AG09309 (cell line): ENCODE measurements at places on chromosomes 1 and 21.
A peak's percentile ranks its signal among the peaks of the same experiment; 100 is the strongest.

DNA sequence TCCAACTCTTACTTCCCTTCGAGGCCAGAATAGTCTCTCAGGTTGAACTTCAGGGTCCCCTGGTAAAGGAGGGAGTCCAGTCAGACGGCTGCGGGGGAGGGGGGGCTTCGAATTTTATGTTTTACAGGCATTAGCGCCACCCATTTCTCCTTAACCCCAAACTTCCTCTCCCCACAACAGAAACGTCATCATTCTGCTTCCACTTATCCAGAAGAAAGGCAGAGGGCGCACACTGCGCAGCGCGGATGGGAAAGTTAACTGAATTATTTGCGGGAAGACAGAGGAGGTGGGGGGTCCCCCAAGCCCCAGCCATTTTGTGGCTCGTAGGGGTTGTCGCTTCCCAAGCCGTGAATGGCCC lies 529 bp upstream of the PRMT2 start:
- DNase-seq = peak; percentile 73

DNA sequence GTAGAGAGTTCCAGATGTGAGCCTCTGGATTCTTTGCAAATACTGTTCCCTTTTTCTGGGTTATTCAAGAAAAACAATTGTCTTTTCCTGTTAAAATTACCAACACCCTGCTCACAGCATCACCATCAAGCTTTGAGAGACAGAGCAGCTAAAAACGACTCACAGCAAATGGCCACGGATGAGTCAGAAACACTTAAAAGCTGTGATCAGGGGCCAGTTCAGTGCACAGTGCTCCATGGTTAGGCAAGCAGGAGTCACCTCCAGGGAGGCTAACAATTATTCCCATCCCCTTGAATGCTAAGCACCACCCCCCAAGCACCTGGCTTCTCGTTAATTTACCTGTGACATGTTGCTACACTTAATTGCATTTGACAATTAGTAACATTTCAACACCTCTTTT lies 128.4 kb upstream of the CAMK1G start:
- no peak for DNase-seq

GRCh38 chr1:184499616-184500015 lies 112.8 kb downstream of the C1orf21 start:
- peak; percentile 23 for DNase-seq

DNA sequence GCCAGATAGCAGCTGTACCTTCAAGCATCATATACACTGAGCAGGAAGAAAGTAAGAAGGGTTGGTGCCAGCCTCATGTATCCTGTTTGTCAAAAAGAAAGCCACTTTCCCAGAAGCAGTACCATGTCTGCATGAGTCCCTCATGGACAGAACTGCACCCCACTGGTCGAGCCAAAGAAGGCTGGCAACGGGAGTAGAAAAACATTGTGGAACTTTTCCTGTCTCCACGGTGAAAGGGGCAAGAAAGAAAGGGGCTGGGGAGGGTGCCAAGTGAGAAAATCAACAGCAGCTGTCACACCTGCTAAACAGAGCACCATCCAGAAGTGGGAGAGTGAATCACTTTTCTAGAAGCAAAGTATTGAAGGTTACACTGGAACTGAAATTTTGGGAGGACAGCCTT lies 621.7 kb downstream of the LMO4 start:
- no peak for DNase-seq

GRCh38 chr1:156217871-156218270 lies 5.1 kb downstream of the PMF1 start:
- DNase-seq = no peak

DNA sequence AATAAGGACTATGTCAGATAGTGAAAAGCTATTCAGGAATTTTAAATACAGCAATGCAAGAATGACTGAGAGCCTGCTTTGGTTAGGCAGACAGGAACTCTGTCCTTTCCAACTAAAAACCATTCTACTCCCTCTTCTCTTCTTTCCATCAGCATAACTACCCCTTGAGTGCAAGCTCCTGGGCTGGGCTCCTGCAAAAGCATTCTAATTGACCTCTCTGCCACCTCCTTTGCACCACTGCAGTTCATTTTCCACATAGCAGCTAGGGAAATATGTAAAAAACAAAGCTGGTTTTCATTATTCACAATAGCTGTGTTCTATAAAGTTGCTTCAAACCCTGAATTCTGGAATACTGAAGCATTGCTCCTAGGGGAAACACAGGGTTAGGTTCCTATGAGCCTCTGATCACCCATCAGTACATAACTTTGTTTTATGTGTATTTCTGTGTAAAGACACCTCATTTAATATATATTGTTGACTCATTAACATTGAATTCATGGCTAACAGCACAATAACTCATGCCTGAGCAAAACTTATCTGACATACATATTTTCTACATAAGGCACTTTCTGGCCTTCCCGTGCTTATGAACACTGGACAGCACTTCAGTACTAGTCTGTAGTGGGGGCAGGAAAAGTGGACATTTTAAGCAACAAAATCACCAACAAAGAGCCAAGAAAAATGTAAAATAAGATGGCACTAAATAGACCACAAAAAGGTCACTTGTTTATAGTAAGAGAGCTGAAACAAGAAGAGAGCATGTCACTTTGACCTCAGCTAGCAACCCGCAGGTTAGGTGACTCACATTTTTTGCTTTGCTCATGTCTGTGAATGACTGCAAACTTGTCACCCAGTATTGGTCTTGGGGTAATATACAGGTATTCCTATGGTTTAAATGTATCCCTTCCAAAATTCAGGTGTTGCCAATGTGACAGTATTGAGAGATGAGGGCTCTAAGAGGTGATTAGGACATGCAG lies 57.9 kb upstream of the IRF2BP2 start:
- DNase-seq = no peak

DNA sequence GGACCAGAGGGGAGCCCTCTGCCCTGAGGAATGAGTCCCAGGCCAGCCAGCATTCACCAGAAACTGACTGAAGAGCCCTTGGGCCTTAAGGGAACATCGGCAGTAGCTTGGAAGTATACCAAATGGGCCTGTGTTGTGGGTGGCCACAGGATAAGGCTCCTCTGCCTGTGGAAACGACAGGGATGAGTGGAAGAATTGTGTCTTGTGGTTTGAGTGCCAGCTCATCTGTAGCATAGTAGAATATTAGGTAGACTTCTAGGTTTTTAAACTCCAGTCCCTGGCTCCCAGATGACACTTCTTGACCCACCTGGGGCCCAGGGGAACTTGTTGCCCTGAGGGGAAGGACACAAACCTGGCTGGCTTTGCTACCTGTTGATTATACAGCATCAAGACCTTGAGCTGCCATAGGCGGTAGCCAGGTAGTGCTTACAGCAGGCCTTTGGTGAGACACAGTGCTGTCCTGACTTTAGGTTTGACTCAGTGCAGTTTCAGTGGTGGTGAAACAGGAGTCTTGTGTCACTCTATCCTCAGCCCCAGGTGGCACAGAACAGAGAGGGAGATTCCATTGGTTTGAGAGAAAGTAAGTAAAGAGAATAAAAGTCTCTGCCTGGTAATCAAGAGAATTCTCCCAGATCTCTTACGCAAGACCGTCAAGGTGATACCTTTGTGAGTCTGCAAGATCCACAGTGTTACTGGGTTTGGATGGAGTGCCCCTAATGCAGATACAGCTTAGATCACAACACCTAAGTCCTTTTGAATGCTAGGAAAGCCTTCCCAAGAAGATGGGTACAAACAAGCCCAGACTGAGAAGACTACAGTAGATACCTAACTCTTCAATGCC lies 50.2 kb downstream of the RABGAP1L start:
- DNase-seq = no peak

GRCh38 chr1:97864615-97865014 lies 56.2 kb downstream of the DPYD start:
- DNase-seq = no peak

GRCh38 chr1:34825455-34826091 lies 32.8 kb downstream of the GJA4 start:
- no peak for DNase-seq

DNA sequence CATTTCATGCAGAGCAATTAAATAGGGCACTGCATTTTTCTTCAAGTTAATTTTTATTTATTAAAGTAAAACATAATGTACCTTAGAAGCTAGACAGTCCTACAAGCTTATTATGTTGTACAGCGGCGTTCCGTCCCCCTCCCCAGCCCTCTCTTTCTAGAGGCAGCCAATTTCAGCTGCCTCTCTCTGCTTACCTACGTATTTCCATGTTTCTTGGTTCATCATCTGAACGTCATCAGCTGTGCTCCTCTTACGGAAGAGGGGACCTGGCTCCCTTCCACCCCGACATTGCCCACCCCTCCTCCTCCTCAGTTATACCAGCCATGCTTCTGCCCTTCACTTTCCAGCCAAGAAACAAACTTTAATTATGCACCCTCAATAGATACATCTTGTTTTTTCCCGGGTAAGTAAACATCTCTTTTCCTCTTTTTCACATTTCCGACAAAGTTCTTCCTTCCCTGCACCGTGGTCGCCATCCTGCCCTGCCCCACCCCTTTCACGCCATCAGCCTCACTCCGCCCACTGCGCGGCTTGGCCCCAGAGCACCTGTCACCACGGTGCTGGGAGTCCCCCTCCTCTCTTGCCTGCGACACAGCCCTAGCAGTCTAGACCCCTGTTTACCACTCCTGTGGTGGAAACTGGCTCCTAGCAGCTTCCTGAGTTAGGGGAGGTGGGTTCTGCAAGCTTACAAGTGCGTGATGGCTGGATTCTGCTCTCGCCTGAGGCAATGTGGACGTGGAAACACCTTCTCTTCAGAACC lies 57.9 kb downstream of the SLC37A1 start:
- no peak for DNase-seq
